ENCODE measurements at places on chromosomes 2 and 18.

GRCh38 chr18:48847807-48848486 is 102.8 kb downstream of the SMAD7 start:
- no peaks in the 10 kb centered on the region for H3K27me3 ChIP-seq
- peaks cover 14% of the 10 kb centered on the region for H3K4me1 ChIP-seq
- no peaks in the 10 kb centered on the region for H3K36me3 ChIP-seq
- DNase-seq, result no peak
- H3K27ac ChIP-seq, result no peak overlapping the region

DNA sequence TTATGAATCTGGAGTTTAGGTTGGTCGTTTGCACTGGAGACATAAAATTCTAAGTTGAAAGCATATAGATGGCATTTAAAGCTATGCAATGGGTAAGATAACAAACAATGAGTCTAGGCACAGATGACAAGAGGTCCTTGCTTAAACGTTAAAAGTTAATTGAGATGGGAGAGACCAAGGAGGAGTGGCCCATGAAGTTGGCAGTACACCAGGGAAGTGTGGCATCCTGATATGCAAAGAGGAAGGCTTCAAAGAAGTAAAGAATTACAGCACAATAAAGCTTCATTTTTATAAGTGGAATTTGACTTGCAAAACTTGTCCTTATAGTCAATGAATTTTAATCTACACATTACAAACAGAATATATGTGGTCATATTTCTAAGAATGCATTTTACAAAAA is 23.2 kb downstream of the UPP2 start:
- H3K36me3 ChIP-seq, result no peaks in the 10 kb centered on the region
- H3K27me3 ChIP-seq, result no peaks in the 10 kb centered on the region
- no peaks in the 10 kb centered on the region for H3K4me1 ChIP-seq
- H3K27ac ChIP-seq, result no peak overlapping the region

DNA sequence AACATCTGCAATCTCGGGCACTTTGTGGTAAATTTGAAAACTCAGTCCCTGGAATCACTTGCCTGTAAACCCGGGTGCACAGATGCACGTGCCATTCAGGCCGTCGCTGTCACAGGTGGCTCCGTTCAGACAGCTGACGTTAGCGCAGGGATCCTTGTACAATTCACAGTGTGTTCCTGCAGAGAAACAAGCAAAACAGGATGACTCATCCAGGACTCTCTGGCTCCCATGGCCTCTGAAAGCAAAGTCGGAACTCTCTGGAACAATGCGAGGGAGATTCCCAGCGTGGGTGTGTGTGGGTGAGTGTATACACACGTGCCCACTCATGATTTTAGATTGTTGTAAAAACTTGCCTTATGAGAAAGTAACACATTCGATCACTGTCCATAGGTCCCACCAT is 136.1 kb upstream of the PID1 start:
- no peaks in the 10 kb centered on the region for H3K36me3 ChIP-seq
- peak; percentile 47 for DNase-seq
- peaks cover 12% of the 10 kb centered on the region for H3K4me1 ChIP-seq
- no peak overlapping the region for H3K27ac ChIP-seq

DNA sequence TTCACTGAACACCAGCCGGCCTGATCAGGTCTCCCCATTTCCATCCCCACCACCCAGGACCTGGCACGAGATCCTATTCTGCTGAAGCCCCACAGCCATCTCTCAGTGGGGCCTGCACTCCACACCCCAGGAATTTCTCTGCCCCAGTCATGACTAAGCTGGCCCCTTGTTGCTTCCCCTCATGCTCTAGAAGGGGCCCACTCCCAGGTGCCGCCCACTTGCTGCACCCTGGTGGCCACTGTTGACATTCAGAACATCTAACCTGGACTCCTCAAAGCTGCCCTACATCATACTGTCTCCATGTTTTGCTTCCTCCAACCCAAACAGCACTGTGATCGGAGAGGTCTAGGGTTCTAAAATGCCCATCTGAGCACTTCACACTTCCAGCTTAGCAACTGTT is 90.7 kb upstream of the KLHL29 start:
- no peak overlapping the region for H3K27ac ChIP-seq
- no peaks in the 10 kb centered on the region for H3K36me3 ChIP-seq
- H3K27me3 ChIP-seq, result no peaks in the 10 kb centered on the region

DNA sequence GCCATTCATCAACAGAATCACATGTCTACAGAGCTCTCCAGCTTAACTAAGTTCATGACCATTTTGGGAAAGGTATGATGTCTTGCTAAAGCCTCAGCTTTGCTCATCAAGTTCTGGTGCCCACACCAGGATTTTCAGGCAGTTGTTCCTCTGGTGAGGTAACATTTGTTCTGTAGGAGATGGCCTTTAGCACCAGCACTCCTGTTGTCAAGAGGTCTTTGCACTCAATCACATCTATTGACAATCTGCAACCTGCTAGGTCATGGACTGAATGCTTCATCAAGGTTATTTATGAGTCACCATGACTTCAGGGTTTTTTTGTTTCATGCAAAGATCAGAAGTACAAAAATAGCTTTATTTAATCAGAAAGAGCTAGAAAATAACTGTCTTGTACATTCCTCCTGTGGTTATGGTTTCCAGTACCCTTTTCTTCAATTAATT is 36.6 kb upstream of the VIT start:
- H3K27me3 ChIP-seq, result no peaks in the 10 kb centered on the region
- no peak overlapping the region for H3K4me3 ChIP-seq
- no peak overlapping the region for H3K27ac ChIP-seq
- no peaks in the 10 kb centered on the region for H3K36me3 ChIP-seq
- no peak for DNase-seq

DNA sequence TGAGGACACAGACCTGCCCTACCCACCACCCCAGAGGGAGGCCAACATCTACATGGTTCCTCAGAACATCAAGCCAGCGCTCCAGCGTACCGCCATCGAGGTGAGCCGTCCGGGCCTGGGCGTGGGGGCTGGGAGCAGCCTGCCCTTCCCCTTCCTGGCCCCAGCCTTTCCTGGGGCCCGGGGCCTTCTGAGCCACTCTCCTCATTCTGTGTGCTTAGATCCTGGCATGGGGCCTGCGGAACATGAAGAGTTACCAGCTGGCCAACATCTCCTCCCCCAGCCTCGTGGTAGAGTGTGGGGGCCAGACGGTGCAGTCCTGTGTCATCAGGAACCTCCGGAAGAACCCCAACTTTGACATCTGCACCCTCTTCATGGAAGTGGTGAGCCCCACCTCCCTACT is 157.9 kb downstream of the DYSF start:
- no peak overlapping the region for H3K27ac ChIP-seq
- no peak for DNase-seq
- H3K36me3 ChIP-seq, result no peaks in the 10 kb centered on the region

- no peaks in the 10 kb centered on the region for H3K4me1 ChIP-seq
- H3K27me3 ChIP-seq, result no peaks in the 10 kb centered on the region
- DNase-seq, result no peak
These were observed 63.2 kb downstream of the TTC32 start for GRCh38 chr2:19838616-19839015.
